ENCODE measurements at places on chromosomes 12 and 14.

GRCh38 chr14:93939304-93940229 is 12.4 kb downstream of the FAM181A start:
- DNase-seq: peak; percentile 61

- no peak for DNase-seq
These were observed 130.7 kb downstream of the OTOGL start for GRCh38 chr12:80230068-80230467.

DNA sequence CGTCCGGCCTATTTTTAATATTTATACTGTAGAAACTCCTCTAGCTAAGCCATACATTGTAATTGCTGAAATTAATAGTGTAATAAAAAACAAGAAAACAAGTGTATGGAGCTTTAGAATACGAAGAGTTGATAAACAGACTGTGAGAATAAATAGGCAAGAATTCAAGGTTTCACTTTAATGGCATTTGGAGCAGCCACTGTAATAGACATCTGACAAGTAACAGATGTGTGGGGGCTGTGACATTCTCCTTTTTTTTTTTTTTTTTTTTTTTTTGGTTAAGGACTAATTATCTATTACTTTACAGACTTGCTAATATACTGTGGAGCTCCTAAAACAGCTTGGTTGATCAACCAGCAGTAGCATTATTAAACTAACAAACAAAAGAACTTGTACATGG is 42.1 kb upstream of the CFAP54 start:
- no peak for DNase-seq

DNA sequence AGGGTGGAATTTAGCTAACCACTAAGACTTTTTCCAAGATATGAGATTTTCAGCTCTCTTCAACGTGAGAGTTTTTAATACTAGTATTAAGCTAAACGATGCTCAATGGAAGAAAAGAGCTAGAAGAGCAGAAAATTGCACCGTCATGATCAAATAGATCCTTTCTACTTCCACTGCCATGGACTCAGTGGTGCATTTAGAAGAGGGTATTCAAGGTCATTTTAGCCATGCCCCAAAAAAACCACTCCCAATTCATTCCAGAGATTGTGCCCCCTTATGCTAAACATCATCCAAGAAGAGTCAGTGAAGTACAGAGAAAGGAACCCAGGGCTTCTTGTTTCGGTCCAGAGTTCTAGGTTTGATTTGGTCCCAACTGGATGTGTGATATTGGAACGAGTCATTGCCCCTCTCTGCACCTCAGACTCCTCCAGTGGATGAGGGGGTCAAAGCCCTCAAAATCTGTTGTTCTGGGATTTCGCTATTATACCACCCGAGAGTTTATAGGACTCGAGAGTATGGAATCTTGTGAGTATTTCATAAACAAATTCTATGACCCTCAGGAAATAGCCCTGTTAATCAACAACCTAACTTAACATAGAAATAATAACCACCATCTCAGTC is 55.2 kb downstream of the DAD1 start:
- DNase-seq: no peak

- no peak for DNase-seq
These were observed 224.2 kb downstream of the LRFN5 start for GRCh38 chr14:41830714-41831406.

DNA sequence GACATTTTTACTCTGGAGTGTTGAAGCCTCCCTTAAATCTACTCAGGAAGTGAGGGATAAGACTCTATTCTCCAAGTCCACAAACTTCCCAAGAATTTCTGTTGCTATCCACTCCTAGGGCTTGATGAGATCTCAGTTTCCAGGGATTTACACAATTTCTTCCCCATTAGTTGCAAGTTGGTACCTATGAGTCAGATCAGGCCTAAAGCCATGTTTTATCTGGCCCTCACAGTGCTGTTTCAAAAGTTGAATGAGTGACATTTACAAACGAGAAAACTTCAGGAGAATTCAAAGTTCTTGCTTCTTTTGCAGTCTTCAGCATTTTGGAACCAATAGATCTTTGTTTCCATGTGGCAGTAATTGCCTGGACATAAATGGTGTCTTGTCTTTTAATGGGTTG is 156.4 kb upstream of the SYT10 start:
- DNase-seq: no peak

GRCh38 chr12:58965568-58965967 is 45.3 kb upstream of the LRIG3 start:
- no peak for DNase-seq

DNA sequence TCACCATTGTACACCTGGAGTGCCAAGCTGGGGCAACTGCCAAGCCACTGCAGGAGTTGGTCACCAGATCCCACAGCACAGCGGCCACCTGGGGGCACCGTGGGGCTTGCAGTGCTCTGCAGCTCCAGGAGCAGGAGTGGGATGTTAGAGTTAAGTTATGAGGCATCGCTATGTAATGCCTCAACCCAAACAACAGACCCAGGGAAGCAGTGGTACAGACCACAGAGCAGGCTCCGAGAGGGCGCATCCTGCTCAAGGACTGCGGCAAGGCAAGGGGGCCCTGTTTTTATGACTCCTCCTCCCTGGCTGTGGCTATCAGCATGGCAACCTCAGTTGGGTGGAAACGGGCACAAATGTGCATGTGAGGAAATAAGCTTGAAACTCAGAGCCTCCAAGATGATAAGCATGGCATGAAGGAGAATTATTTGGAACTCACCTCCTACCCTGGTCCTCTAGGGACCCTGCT is 63.1 kb downstream of the ARL6IP4 start:
- DNase-seq: peak; percentile 30

- DNase-seq: no peak
These were observed 424.1 kb upstream of the OR4E1 start for GRCh38 chr14:22097586-22098292.
